Activated CD4-positive, alpha-beta T cell treated with anti-CD3 and anti-CD28 coated beads, Interleukin-2, amount 50 U/mL, for 24 hours (primary cell): ENCODE measurements at places on chromosomes 11 and 22.

- no peak for DNase-seq
These were observed 9.8 kb upstream of the DDX10 start for GRCh38 chr11:108654994-108655631.

- no peak for DNase-seq
These were observed 424.3 kb upstream of the FAT3 start for GRCh38 chr11:91800208-91800914.

GRCh38 chr11:65854161-65854592 is 3.8 kb downstream of the CFL1 start:
- no peak for DNase-seq

GRCh38 chr22:39388261-39389011 is 11.1 kb upstream of the TAB1 start:
- DNase-seq, result peak; percentile 48

DNA sequence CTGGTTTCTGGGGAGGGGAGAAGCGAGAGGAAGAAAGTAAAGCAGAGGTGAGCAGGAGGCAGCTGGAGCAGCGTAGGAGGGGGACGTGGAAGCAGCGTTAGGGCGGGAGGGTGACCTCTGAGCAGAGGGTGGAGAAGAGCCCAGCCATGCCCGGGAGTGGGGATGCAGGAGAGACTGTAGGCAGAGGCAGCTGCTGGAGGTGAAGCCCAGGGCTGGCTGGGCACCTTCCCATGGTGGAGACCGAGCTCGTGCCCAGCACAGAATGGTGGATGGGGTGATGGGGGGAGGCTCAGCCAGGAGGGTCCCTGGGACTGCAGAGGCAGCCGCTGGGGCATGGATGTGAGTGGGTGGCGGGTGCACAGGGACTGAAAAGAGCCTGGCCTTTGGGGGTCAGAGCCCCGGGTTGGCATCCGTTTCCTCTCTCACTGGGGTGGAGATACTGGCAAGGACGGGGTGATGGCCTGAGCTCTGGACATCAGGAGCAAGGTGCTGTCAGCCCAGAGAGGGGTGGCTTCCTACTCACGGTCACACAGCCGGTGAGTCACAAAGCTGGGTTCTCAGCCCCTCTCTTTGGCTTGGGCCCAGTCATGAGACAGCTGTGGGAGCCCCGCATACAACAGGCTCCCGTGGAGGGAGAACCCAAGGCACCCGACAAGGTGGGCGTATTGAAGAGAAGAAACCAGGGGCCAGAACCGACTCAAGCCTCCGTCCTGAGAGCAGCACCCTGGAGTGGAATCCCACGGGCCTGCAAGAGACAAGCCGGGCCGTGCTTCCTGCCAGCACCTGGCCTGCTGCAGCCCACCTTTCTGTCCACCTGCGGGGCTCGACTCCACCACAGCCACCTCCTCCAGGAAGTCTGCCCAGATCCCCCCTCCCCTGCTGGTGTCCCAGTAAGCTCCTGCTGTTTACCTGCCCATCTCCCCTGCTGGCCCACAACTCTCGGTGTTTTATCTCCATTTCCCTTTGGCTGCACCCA is 45.8 kb upstream of the FGF3 start:
- DNase-seq, result no peak

- DNase-seq, result no peak
These were observed 61.9 kb downstream of the SMCO4 start for GRCh38 chr11:93481279-93481678.

- DNase-seq, result no peak
These were observed 89.1 kb downstream of the CELSR1 start for GRCh38 chr22:46448333-46448732.
